ENCODE measurements at places on chromosomes 5 and 9.

DNA sequence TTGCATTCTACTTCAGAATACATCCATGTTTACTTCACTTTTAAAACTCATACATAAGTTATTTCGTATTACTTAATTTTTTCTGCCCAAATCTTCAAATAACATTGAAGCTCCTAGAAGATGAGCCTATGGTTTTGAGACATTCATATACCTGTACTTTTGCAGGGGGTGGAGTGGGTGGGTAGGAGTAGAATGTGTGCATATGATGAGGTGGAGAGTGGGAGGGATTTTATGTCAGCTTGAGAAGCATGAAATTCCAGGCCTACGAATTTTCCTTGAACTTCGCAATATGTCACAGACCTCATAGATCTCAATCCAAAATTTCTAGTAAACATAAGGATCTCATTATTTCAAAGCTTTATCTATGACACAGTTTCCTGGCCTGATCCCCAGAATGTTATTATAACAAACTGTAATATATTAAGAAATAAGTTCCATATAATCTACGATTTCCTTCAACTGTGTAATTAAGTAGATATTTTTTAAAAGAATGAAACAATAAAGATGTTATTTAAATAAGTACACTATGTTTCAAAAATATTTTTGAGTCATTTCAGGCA lies 19.7 kb upstream of the MOB3B start:
- no peak for DNase-seq

DNA sequence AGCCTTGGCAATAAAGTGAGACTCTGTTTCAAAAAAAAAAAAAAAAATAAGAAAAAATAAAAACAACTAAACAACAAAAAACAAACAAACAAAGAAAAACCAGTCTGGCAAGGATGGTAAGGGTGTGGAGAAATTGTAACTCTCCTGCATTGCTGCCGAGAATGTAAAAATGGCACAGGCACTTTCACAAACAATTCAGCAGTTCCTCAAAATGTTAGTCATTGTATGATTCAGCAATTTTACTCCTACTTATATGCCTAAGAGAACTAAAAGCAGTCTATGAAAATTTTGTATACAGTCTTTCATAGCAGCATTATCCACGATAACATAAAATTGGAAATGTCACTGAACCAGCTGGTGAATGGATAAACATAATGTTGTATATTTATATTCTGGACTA lies 280.4 kb downstream of the CDH9 start:
- DNase-seq, result no peak

DNA sequence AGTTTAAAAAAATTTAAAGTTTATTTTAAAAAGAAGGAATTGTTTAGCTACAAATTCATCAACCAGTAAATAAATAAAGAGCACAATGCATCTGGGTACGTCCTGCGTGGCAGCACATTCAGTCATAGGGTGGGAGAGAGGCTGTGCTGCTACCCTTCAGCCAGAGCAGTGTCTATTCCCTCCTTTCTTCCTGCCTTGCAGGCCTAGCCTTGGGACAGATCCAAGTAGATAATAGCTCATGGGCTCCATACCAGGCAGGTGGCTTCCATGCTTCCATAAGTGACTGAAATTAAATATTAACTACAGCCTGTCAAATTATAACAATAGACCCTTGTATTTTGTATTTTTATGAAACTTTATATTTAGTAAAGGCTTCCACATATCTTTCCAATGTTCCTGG lies 408.3 kb upstream of the RGMB start:
- no peak for DNase-seq

GRCh38 chr5:54230936-54231685 lies 79.3 kb downstream of the ARL15 start:
- DNase-seq, result no peak

DNA sequence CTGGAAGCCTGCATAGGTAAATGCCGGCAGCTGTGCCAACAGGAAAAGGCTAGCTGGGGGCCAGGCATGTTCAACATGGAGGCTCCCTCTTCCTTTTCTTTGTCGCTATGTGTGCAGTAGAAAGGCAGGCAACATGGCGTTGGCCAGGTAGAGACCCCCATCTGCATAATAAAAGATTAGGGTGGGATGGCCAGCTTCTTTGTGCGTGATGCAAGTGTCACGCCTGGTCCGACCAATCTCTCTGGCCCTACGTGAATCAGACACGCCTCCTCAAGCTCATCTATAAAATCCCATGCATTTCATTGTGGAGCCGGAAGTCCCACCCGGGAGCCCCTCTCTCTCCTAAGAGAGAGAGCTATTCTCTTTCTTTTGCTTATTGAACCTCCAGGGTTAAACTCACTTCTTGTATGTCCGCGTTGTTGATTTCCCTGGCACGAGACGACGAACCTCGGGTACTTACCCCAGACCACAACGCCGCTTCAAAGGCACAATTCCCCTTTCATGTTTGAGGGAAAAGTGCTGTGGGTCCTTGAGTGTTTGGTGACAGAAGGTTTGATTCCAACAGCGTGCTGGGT lies 25.0 kb upstream of the C5orf47 start:
- no peak for DNase-seq

GRCh38 chr9:5440426-5440825 lies 2.7 kb upstream of the PLGRKT start:
- DNase-seq, result no peak

- no peak for DNase-seq
Measured at GRCh38 chr9:15909297-15909696, 356.5 kb downstream of the CCDC171 start.

- no peak for DNase-seq
Measured at GRCh38 chr5:160887780-160888179, 35.8 kb upstream of the ATP10B start.

DNA sequence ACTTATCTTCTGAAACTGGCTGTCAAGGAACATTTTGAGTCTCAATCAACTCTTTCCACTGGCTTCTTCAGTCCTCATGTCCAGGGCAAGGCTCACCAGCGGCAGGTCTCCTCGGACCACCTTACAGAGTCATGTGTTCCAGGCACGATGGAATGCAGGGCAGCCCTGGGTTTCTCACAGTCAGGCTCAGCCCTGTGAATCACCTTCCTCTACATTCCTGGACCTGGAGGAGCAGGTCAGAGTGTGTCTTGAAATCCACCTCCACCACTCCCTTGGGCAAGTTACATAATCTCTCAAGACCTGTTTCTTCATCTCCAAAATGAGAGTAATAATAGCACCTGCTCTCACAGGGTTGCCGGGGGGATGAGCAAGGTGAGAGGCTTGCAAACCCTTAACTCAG lies 16.0 kb downstream of the ENC1 start:
- DNase-seq, result no peak

- DNase-seq, result no peak
Measured at GRCh38 chr5:66874004-66874403, 277.8 kb downstream of the MAST4 start.

GRCh38 chr5:142110046-142110531 lies 1.5 kb downstream of the NDFIP1 start:
- no peak for DNase-seq

- no peak for DNase-seq
Measured at GRCh38 chr5:146894753-146895521, 16.4 kb upstream of the PPP2R2B start.

DNA sequence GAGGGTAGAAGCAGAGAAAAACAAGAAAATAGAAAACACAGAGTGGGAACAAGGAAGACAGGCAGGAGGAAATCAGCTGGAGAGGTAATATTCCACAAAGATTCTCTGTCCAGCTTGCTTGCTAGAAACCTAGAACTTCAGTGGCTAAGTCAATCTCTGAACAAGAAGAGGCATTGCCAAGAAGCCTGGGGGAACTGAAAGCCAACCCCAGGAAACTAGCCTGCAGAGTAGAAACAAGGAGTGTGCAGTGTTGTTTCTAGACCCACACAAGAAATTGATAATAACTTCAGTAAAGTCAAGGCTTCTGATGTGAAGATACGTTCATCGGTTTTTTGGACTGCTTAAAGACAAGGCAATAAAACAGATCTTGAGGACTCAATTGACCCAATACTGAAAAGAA lies 234.5 kb upstream of the MAP3K1 start:
- no peak for DNase-seq

DNA sequence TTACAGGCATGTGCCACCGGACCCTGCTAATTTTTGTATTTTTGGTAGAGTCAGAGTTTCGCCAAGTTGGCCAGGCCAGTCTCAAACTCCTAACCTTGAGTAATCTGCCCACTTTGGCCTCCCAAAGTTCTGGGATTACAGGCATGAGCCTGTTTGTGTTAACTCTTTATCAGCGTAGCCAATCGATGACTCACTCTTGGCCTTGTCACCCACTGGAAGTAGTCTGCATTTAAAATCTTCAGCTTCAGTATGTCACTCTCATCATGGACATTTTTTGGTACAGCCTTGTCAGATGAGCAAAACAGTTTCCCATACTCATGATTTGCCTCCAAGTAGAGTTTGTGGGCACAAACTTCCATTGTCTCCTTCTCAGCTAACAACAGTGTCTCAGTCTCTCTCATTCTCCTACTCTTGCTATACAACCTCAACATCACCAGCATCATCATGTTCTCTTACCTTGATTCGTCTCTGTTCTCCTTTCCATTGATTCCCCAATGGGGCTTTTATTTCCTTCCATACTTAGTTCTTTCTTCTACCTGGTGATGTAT lies 22.5 kb downstream of the MUSK start:
- DNase-seq, result no peak

DNA sequence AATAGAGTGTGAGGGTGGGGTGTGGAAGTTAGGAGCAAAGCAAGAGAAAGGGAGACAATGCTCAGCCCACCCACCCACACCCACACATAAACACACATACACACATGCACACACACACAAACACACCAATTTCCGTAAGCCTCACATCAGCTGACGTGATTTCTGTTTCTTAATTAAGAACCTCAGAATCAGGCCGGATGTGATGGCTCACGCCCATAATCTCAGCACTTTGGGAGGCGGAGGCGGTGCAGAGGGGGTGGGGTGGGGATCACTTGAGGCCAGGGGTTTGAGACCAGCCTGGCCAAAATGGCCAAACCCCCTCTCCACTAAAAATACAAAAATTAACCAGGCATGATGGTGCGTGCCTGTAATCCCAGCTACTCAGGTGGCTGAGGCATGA lies 26.4 kb upstream of the PIK3R1 start:
- no peak for DNase-seq

- no peak for DNase-seq
Measured at GRCh38 chr5:175524211-175524610, 45.9 kb downstream of the SFXN1 start.

DNA sequence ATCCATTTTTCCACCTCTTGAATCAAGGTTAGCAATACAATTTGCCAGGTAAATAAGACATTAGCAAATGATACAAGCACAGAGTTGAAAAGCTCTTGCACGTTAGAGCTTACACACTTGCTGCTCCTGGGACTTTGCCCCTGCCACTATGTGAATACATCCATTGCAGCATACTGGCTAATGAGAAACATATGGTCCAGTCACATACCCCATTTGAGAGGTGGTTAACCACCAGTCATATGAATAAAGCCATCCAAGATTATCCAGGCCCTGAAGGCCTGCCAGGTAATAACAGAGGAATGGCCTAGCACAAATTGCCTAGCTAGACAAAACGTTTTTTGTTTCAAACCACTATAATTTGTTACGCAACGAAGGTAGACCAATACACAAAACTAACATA lies 45.8 kb upstream of the FTMT start:
- no peak for DNase-seq

GRCh38 chr5:145520335-145520734 lies 314.8 kb downstream of the PRELID2 start:
- no peak for DNase-seq

DNA sequence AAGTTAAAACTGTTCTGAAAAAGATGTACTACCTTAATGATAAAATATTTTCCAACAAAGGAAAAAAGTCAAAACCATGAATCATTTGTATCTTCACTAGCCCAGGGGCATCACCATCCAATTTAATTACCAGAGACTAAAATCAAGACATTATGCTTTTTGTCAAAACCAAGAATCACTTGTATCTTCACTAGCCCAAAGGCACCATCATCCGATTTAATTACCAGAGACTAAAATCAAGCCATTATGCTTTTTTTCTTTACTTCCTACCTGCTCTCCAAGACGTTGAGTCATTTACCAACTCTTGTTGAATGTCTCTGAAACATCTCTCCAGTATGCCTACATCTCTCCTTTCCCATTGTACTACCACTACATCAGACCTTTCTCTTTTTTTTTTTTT lies 37.9 kb downstream of the FBXO38 start:
- DNase-seq, result no peak

GRCh38 chr5:148792744-148793143 lies 33.7 kb upstream of the ADRB2 start:
- no peak for DNase-seq

- DNase-seq, result no peak
Measured at GRCh38 chr9:94772144-94772543, 45.6 kb downstream of the AOPEP start.

GRCh38 chr5:100913298-100913697 lies 10.2 kb upstream of the ST8SIA4 start:
- no peak for DNase-seq

GRCh38 chr5:28779161-28779754 lies 1740.9 kb upstream of the CDH9 start:
- no peak for DNase-seq

- DNase-seq, result no peak
Measured at GRCh38 chr5:135038813-135039270, 4.8 kb upstream of the PITX1 start.

GRCh38 chr5:40678460-40679147 lies 1.1 kb upstream of the PTGER4 start:
- DNase-seq, result no peak

Data from stimulated activated CD4-positive, alpha-beta T cell treated with anti-CD3 and anti-CD28 coated beads, Interleukin-2, amount 100 ng/mL, for 24 hours (primary cell).